IMR-90 (cell line): ENCODE measurements at places on chromosomes 6 and 20.

- DNase-seq: peak; percentile 79
These were observed 103.7 kb upstream of the TAB2 start for GRCh38 chr6:149213829-149214228.

DNA sequence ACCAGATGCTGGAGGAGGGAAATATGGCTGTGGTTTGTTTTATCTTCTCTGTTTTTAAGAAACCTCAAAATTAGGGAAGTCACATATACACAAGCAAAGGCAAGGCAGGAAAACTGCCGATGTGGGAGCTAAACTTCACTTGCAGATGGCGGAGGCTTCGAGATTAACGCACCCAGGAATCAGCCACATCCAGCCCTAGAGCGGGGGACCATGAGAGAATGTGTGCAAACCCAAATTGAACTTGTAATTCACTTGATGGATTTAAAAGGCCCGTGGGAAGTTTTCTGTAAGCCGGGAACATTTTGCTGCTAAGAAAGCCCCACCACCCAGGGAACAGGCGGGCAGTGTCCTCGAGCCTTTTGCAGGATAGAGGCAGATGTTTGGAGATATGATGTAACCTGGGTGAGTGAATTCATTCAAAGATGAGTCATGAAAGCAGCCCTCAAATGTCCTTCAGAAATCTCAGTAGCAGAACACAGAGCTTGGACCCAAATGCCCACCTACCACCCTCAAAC, 39.9 kb downstream of the PREX1 start:
- DNase-seq: peak; percentile 47

GRCh38 chr6:11416936-11417576, 120.5 kb upstream of the TMEM170B start:
- DNase-seq: no peak

GRCh38 chr6:20954315-20954714, 420.1 kb downstream of the CDKAL1 start:
- DNase-seq: no peak

DNA sequence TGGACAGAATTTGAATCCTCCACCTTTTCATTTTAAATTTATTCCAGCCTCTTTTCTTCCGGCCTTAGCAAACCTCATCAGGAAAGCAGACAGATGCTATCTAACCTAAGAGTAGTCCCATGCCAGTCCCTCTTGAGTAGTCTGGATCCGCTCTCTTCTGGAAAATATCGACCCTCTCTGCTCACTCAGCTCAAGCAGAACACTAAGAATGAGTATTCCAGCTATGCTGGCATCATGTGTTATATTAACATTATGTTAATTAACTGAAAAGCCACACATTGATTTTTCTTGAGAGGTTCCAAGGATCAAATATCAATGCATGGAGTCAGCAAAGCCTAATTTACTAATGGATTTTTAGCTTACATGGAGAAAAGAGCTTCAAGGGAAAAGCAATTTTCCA, 161.4 kb downstream of the ID4 start:
- no peak for DNase-seq

DNA sequence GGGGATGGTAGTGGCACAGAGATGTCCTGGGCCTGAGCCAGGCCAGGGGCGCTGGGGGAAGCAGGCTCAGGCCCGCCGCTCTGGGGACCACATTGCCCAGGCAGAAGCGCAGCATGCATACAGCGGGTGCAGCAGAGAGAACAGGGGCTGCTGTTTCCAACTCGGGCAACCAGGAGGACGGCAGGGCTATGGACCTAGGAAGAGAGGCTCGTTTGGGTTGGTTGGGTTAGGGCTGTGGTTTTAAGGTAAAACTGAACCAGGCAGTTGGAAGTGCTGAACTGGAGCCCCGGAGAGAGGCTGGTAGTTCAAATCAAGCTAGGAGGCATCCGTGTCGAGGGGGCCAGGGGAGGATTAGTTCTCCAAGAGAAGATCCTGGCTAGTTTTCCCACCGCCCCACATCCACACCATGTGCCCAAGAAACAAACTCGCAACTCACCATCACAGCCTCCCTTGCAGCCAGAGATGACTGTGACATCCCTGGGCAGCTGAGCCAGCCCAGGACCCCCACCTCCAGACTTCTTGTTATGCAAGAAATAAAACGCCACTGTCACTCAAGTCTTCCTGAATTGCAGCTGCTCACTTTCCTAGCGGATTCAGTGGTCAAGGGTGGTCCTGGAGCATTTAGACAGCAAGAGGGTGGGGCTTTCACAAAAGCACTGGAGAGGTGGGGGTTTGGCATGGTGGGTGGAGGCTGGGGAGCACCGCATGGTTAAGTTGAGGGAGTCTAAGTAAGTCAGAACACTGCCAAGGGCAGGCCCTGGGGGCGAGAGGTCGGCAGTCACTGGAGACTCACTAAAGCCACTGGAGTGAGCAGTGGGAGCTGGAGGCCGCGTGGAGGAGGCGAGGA, 161.2 kb downstream of the GRM4 start:
- DNase-seq: no peak

DNA sequence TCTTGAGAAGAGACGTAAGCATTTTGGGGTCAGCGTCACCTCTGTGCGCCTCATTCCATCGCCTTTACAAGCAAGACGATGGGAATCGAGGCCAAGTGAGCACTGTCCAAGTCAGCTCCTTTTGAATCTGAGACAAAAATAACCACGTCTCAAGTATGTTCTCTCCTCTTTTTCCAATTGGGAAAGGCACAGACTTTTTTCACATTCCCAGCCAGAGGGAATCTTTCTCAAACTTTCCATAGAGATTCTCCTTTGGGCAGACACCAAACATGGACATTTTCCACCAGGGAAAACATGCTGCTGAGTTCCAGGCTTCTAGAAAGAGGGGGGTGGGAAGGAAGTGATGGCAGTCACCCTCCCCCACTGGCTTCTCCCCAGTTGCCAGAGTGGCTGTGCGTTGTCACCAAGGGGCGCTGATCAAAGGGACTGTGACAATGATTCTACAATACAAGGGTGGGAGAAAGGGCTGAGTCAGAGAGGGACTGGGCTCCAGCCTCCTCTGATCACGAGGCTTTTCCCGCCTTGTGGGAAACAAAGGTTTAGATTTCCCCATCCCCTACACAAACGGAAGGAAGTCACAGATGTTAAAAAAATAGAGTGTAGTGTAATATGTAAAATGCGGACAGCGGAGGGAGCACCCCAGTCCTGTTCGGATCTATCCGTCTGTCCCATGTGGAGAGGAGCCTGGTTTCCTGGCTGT, 281.9 kb upstream of the RNF24 start:
- peak; percentile 2 for DNase-seq

GRCh38 chr6:34237722-34238584, 1.3 kb downstream of the HMGA1 start:
- peak; percentile 33 for DNase-seq

GRCh38 chr6:108825326-108825725, 22.9 kb upstream of the ARMC2 start:
- no peak for DNase-seq
